Uterus (tissue), 4 donors: ENCODE measurements at places on chromosomes 11 and 22. TPM values are rescaled to one million over a fixed set of nuclear protein-coding genes. Genes with fewer than 3 reads are reported as not detected.

- DNase-seq, result peak; percentile 64
Observed at GRCh38 chr11:94732617-94733281, 35.4 kb upstream of the AMOTL1 start.

Gene PPFIBP2
- total RNA-seq, result 36.2 TPM

DNA sequence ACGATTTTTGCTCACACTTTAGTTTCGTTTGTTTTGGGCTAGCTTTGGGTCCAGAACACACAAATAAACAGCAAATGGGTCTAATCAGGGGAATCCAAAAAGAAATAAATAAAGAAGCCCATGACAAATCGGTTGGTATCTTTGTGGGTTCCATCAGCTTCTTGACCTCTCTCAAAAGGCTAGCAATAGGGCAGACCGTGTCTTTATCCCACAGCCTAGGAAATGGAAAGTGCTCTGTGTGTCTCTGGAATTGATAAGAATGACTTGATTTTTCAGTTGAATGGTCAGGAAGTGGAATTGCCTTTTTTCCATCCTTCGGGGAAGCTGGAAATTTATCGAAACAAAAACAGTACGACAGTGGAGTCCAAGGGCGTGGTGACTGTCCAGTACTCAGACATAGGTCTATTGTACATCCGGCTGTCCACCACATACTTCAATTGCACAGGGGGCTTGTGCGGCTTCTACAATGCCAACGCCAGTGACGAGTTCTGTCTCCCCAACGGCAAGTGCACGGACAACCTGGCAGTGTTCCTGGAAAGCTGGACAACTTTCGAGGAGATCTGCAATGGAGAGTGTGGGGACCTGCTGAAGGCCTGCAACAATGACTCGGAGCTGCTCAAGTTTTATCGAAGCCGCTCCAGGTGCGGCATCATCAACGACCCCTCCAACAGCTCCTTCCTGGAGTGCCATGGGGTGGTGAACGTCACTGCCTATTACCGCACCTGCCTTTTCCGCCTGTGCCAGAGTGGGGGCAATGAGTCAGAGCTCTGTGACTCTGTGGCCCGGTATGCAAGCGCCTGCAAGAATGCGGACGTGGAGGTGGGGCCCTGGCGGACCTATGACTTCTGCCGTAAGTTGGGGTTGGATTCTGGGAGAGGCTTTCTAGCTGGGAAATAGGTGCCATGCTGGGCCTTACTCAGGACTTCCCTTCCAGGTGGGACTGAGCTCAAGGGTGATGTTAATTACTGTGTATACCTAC is 28.6 kb downstream of the TECTA start:
- no peak for DNase-seq

- no peak for DNase-seq
Observed at GRCh38 chr22:48811885-48812284, 1015.8 kb downstream of the BRD1 start.

GRCh38 chr11:133811850-133812685 is 33.2 kb downstream of the SPATA19 start:
- no peak for DNase-seq
